ENCODE measurements at places on chromosomes 7 and 10.

GRCh38 chr10:103613616-103614015 lies 120.1 kb downstream of the NEURL1 start:
- DNase-seq: no peak

DNA sequence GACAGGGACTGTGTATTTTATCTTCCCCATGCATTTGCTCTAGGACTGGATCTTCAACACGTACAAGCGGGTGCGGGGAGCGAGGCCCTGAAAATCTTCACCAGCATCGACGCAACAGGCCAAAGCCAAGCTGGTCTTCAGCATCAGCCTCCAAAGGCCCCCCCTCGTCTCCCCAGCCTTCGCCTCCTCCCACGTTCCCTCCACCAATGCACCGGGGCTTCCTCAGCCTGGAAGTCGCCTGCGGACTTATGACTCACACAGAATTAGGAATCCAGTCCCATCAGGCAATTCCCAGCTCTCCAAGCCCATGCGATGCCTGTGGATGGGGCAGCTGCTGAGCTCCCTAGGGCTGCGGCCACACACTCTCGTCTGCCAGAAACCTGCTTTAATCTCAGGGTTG lies 36.3 kb upstream of the RNF32 start:
- DNase-seq: no peak

DNA sequence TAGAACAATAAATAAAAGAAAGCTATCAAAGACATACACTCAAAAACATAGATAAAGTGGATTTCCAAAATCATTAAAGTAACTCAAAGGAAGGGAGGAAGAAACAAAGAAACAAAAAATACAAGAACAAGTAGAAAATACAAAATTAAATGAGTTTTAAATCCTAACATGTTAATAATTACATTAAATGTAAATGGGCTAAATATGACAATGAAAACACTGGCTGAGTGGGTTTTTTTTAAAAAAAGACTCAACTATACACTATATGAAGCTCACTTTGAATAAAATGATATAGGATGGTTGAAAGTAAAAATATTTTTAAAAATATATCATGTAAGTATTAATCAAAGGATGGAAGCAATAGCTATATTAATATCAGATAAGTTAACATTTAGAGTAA lies 371.4 kb downstream of the PTPRN2 start:
- DNase-seq: no peak

DNA sequence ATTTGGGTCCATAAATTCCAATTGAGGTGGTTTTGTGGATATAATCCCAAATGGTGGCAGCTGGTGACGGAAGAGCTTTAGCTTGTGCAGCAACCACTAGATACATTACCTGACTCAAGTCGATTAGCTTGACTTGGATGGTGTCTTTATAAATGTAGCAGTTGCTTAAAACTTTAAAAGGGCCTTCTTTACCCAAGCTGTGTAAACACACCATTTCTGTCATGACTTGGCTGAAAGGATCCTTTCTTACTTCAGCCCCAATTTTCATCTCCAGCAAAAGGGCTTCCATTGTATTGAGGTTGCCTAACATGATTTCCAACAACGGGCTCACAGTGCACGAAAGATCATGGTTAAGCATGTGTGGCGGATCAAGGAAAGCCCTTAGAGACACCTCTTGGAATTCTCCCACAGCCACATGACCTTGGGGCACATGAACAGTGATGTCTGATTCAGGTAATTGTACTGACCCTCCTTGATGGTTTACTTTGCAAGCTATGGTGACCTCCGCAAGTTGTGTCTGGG lies 57.9 kb downstream of the MACC1 start:
- DNase-seq: no peak

Data from GM04503 (cell line).